ENCODE measurements at places on chromosomes 13 and 19.
A peak's percentile ranks its signal among the peaks of the same experiment; 100 is the strongest.

DNA sequence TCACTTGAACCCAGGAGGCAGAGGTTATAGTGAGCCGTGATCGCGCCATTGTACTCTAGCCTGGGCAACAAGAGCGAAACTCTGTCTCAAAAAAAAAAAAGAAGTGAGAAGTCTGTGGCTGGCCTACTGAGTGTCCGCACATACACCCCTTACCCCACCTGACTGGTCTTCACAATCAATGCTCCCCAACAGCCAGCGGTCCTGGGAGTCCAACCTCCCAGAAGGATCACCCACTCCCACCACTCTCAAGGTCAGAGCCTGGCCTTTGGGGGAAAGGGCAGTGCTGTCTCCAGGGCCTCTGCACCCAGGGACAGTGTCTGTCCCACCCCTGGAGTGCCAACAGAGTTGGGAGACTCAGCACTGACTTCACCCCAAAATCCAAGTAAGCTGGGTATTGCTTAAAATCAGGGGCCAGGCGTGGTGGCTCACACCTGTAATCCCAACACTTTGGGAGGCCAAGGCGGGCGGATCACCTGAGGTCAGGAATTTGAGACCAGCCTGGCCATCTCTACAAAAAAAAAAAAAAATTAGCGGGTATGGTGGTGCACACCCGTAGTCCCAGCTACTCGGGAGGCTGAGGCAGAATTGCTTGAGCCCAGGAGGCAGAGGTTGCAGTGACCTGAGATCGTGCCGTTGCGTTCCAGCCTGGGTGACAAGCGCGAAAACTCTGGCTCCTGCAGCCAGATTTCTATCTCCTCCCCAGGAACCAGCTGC lies 2.3 kb upstream of the CD320 start:
- peak; percentile 0 for DNase-seq

GRCh38 chr13:48040896-48041295 lies 3.4 kb downstream of the NUDT15 start:
- peak; percentile 2 for DNase-seq

- DNase-seq, result no peak
These were observed 83.2 kb downstream of the SLC6A16 start for GRCh38 chr19:49241769-49242168.

DNA sequence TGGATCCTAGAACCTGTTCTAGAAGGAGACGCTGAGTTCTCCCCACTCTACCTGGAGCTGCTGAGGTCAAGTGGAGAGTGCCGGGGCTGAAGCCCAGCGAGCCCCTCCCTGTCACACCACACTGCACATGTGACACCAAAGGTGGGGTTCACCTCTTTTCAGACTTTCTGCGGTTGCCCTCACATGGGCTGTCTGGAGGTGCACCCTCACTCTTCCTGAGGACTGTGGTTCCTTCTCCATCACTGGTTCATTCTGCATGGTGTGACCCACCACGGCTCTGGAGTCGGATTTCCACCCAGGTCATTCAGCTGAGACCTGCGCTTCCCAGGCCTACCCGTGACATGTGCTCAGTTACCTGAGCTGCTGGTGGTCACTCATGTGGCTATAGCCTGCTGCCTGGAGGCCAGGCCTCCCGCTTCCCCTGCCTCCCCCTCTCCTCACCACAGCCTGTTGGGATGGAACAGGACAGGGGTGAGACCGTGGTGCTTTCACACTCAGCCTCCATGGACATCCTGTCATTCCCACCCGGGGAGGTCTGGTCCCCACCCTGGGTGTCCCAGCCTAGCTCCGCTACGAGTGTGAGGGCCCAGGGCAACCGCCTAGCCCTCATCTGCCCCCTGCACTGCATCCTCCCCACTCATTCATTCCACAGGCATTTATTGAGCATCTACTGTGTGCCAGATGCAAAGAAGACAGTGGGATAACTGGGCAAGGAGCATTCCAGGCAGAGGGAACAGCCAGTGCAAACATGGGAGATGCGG lies 605 bp upstream of the A1BG start:
- DNase-seq, result no peak

- no peak for DNase-seq
These were observed 17.7 kb downstream of the LSM14A start for GRCh38 chr19:34189917-34190425.

DNA sequence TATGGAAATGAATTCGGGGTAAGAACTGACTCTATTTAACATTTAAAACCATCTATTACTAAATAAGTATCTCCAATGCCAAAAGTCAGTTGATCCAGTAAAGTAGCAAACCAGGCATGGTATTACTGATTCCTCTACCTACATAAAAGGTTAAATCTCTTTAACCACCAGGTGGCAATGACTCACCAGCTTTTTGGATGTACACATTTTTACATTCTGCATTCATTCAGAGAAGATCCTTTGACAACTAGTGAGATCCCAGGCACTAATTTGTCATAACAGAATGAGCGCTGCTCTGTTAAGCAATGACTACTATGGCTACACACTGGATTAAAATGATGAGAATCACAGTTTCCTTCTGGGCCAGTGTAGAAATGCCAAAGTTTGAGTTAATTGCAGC lies 329.8 kb upstream of the GPC6 start:
- no peak for DNase-seq

DNA sequence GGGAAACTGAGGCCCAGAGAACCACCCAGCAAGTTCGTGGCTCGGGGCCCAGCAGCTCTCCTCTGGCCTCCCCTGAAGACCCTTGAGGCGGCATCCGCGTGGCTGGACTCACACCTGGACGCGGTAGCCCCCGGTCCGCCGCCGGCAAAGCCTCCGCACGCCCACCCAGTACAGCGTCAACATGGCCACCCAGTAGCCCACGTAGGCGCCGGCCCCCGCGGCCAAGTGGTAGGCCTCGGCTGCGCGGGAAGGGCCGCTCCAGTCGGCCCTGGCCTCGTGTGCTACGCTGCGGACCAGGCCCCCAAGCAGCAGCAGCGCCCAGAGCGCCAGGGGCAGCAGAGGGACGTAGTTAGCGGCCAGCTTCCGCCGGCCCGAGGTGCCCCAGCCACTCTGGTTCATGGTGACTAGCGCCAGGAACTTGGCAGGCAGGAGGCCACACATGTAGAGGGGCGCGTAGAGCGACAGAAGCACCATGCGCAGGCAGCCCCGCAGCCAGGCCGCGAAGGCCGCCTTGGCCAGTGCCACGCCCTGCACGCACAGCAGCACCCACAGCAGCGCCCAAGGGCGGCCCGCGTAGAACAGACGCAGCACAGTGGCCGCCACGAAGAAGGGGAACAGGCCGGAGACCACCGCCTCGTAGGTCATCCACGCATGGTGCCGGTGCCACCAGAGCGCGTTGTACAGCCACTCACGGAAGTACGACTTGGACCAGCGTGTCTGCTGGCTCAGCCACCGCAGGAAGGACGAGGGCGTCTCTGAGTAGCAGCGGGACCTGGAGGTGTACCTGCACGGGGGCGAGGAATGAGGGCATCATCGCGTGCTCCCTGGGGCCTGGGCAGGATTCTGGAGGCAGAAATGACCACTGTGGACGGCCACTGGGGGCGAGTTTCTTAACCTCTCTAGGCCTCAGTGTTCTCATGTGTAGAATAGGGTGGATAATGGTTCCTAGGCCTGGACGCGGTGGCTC lies 10.2 kb downstream of the HAS1 start:
- DNase-seq, result no peak

GRCh38 chr13:91544723-91545122 lies 146.3 kb downstream of the GPC5 start:
- no peak for DNase-seq

- no peak for DNase-seq
These were observed 472.7 kb upstream of the NBEA start for GRCh38 chr13:34469196-34469986.

GRCh38 chr13:29710511-29710910 lies 115.0 kb upstream of the SLC7A1 start:
- no peak for DNase-seq

- DNase-seq, result no peak
These were observed 38.6 kb upstream of the RNF17 start for GRCh38 chr13:24725379-24725778.

DNA sequence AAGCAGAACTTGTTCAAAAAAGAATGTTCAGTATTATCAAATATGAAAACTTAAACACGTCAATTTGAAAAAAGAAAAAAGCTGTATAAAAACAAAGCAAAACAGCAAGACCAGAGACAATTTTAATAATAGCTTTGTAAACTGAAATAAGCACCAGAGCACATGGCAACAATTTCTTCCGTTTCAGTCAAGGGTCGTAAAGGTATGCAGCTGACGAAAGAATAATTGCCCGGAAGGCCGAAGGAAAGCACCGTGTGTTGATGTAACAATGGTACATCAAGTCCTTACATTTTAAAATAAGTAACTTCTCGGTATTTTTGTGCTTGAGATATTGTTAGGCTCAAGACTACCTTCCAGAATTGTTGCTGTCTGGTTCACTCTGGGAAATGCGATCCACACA lies 1.7 kb downstream of the PROSER1 start:
- DNase-seq, result no peak

DNA sequence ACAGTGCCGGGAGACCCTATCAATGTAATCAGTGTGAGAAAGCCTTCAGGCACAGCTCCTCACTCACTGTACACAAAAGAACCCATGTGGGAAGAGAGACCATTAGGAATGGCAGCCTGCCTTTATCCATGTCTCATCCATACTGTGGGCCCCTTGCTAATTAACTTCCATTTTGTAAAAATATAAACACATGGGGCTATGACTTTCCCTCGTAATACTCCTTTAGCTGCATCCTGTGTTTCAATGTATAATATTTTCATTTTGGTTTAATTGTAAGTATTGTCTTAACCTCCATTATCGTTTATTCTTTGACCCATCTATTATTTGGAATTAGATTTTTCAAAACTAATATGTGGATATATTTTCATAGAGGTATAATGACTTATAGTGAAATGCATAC lies 29.3 kb downstream of the ZNF333 start:
- no peak for DNase-seq

- DNase-seq, result no peak
These were observed 68.9 kb downstream of the SHISA2 start for GRCh38 chr13:25982907-25983306.

GRCh38 chr19:51031220-51031879 lies 3.5 kb downstream of the KLK12 start:
- DNase-seq, result no peak

DNA sequence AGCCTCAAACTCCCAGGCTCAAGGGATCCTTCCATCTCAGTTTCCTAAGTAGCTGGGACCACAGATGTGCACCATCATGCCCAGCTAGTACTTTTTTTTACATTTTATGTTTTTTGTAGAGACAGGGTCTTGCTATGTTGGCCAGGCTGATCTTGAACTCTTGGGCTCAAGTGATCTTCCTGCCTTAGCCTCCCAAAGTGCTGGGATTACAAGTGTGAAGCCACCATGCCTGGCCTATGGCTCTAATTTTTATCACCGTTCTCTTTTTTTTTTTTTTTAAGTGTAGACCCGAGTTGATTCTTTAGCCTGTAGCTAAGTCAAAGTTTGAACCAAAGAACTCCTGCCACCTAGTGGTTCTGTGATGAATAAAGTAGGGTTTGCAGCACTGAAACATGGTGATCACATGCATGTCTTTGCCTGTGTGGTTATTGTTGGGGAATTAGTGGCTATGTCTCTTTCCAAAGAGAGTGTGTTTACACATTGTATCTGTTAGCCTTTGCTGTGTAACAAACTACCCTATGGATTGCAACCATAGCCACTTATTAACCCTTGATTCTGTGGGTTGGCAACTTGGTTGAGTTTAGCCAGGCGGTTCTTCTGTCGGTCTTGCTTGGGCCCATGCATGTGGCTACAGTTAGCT lies 11.6 kb downstream of the NFILZ start:
- peak; percentile 45 for DNase-seq

GRCh38 chr13:50884265-50884664 lies 25.3 kb upstream of the RNASEH2B start:
- no peak for DNase-seq

- DNase-seq, result no peak
These were observed 2.1 kb downstream of the HAMP start for GRCh38 chr19:35284153-35285094.

DNA sequence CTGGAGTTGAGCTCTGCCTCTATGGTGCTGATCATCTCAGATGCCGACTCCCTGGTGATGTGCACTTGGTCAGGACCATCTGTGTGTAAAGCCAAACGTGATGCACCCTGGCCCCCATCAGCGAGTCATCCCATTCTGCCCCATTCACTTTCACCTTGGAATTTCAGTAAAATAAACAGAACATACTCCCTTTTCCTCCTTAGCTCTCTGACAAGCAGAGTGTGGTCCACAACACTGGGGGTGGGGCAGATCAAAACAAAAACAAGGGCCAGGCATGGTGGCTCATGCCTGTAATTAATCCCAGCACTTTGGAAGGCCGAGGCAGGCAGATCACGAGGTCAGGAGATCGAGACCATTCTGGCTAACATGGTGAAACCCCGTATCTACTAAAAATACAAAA lies 12.3 kb downstream of the CEACAM20 start:
- no peak for DNase-seq

DNA sequence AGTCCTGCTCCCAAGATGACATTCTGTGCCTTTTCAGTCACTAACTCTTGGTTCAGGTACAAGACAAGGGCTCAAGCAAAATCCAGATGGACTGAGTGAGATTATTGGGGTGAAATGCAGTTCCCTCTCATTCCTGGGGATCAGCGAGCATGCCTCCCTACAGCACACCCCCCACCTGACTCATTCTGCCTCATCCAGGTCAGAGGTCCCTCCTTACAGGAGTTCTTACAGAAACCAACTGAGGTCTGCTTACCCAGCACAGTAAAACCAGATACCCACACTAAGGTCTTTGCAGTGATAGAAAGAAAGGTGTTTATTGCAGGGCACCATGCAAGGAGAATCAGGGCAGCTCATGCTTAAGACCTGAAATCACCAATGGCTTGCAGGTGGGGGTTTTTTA lies 21.6 kb upstream of the MRI1 start:
- peak; percentile 50 for DNase-seq

DNA sequence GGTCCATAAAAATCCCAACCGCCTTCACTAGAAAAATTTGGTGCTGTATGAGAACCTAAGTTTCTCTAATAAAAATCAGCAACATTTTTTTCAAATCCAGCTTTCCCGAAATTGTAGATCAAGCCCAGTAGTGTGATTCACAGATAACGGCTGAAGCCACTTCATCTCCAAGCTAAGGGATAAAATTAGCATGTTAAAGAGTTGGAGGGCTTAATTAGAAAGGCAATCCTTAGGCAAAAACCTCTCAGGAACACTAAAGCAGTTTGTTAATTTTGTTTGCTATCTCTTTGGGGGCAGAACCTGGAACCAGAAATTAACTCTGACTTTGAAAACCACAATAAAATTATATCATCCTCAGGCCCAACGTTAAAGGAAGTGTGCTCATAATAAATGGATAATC lies 820.2 kb downstream of the GPC5 start:
- DNase-seq, result no peak

DNA sequence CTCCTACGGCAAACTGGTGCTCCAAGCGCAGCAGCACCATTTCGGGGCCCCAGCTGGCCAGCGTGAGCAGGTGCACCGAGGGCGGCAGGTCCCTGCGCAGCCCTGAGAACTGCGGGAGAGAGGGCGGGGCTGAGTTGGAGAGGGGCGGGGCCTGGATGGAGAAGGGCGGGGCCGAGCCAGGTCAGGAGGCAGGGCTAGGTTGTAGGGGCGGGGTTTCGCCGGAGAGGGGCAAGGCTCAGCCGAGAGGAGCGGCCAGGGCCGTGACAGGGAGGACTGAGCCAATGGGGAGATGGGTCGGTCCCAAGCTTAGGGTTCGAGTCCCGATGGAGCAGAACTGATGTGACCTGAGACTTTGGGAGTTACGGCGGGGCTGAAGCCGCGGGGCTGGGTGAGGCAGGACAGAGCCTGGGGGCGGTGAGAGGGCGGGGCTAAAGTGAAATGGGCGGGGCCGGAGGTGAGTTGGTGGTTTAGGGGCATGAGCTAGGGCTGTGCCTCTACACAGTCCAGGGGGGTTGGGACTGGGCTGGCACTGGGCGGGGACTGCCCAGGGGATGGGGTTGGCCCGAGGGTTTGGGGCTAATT lies 19.0 kb downstream of the MAN2B1 start:
- DNase-seq, result no peak
